ENCODE measurements at places on chromosomes 12 and 14. TPM values are rescaled to one million over a fixed set of nuclear protein-coding genes. Genes with fewer than 3 reads are reported as not detected.

DNA sequence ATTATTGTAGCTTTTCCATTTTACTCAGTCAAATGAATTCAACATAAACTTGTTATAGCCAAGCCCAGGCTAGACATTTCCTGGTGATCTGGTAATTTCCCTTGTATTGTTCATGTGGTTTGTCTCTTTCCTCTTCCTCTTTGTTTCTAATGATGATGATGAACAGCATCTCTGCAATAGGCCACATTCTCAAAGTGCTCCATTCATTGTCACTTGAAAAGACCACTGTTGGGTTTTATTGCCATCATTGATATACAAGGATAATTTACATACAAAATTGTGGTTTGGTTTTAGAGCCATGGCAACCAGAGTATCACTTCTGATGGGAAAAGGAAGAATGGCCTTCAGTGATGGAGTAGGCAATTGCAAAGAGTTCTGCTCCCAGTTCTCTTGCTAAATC lies 379.3 kb downstream of the RGS6 start:
- no peak for DNase-seq

- no peak for DNase-seq
Measured at GRCh38 chr14:72916174-72916573, 10.1 kb upstream of the DCAF4 start.

DNA sequence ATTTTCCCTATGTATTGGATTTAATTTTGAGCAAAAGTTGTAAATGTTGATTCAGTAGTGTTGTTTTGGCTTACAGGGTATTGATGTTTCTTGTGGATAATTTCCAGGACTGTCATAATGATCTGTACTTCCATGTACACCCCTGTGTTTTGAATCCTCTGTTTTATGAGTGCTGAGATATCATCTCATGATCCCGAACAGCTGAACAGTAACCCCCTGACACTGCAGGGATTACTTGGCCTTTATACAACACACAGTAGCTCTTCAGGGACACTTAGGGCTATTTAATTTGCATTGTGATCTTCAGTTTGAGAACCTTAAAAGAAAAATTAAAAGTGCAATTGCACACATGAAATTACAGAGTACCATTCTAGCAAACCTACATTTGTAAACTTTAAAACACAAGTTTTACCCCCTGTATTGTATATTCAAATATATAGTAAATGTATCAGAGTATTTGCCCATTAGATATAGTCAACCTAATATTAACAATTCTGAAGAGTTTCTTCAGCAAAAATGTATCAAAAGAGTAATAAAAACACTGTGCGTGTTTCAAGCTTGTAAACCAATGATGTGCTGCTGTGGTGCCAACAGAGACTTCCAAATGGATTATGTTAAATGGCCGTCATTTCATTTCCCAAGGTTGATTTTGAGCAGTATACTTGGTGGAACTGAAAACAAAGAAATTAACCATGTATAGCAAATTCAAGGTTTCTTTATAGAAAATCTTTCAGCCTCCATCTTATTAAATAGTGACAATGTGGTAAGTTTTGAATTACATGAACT lies 27.9 kb upstream of the MYF6 start:
- DNase-seq = no peak

DNA sequence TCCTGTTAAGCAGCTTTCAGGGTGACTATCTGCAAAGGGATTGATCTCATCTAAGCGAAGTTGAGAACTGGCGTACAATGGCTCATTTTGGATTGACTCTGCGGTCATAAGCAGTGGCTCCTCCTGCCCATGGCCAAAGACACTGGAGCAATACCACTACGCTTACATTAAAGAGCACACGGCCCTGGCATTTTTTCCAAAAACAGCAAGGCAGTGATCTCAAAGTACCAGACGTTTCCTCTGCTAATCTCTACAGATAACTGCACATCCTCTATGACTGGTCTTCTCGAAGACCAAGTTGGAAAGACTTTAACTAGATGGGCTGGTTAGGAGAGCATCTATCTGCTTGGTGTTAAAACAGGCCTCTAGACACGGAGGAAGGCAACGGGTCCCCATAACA lies 2.7 kb downstream of the PITPNM2 start:
- no peak for DNase-seq

GRCh38 chr14:98229656-98230366 lies 1042.2 kb downstream of the BCL11B start:
- no peak for DNase-seq

GRCh38 chr14:54547583-54547982 lies 19.3 kb upstream of the SAMD4A start:
- no peak for DNase-seq

DNA sequence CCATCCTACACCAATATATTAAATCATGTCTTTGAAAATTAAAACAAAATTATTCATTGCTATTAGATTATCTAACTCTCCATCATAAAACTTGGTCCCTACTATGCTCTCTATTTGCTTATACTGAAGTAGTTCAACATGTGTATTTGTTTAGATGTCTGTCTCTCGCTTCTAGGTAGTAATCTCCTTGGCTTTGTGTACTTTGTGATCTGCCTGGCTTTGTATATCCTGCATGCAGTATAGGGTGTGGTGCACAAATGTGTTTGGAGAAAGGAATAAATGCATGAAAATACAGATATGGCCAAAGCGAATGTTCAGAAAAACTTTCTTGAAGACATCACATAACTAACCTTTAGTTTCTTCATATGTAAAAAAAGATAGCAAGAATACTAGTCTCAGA lies 246.6 kb upstream of the LRFN5 start:
- no peak for DNase-seq

DNA sequence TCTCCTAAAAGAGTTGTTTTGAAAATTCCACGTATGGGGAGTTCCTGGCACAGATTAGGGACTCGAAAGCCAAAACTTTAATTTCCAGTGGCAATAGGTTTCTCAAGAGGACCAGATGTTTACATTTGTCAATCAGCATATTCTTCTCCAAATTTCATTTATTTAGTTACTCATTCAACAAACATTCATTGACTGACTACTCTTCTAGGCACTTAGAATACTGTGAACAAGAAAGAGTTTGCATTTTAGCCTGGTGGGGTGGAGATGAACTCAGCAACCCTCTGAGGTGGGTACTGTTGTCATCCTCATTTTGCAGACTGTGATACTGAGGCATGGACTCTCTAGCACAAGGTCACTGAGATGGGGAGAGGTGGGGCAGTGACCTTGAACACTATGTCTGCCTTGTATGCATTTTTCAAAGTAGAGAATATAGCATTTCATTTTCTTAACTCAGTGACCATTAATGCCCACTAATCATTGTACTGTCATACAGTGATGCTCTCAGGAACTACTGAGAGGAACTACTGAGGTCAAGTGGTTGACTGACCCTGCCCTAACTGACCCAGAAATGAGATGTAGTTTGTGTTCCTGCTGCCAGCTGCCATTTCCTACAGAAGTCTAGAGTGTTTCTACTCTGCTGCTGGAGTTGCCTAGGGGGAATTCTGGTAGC lies 2.2 kb downstream of the L3HYPDH start:
- DNase-seq = no peak

GRCh38 chr14:87961246-87961645 lies 31.7 kb downstream of the GALC start:
- no peak for DNase-seq

- DNase-seq = no peak
Measured at GRCh38 chr12:95248604-95249360, 31.2 kb downstream of the VEZT start.

GRCh38 chr12:17588968-17589367 lies 501.0 kb downstream of the RERGL start:
- peak; percentile 24 for DNase-seq

DNA sequence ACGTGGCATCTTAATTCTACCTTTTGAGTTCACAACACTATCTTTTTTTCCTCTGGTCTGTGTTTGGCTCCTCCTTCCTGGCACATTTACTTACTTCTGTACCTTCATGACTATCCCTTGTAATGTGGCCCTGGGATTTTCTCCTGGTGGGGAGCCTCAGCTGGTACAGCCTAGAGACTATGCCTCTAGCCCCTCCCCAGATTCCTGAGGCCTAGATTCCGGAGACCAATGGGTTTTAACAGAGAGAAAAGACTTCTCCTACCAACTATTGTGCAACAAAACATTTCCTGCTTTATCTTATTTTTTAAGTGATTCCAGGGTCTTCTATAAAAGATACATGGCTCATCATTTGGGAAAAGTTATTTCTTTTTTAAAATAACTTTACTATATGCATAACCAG lies 216.2 kb upstream of the KRR1 start:
- peak; percentile 41 for DNase-seq

The GALNT8 gene
- total RNA-seq = 7.2 TPM

The OASL gene
- total RNA-seq = 0.28 TPM

The SLC5A8 gene
- total RNA-seq = 0.07 TPM

The HELB gene
- 10.2 TPM for total RNA-seq

The CD4 gene
- 2.7 TPM for total RNA-seq

The TSPAN11 gene
- total RNA-seq = 6.1 TPM

The ADAMTS20 gene
- 6.0 TPM for total RNA-seq

The OAS2 gene
- 0.28 TPM for total RNA-seq
